Cerebellar nuclear complex (tissue), 1 donor: ENCODE measurements at places on chromosomes 6 and 20.

GRCh38 chr6:55974688-55975087 lies 99.3 kb upstream of the BMP5 start:
- DNase-seq, result no peak

DNA sequence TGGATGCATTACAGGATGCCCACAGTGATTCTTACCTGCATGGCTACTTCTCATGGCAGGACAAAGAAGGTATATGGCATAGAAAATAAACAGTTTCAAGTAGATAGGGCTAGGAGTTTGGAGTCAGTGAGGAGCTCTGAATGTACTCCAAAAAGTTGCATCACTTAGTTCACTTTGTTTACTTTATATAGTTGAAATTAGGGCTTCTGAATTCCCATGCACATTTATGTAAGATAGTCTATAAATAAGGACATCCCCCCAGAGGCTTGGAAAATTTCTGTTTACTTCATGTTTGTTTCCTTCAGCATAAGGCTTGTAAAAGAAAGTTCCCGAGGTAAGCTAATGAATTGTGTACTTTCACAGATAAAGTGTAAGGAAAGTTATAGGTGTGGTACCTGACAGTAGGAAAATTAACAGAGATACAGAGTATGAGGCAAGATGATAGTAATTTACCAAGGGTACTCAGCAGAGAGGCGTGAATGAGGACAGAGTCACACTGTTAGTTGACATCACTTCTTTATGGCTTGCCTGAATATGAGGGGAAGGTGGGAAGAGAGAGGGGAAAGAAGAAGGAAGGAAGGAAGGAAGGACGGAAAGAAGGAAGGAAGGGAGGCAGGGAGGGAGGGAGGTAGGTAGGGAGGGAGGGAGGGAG lies 51.1 kb downstream of the ADTRP start:
- no peak for DNase-seq

DNA sequence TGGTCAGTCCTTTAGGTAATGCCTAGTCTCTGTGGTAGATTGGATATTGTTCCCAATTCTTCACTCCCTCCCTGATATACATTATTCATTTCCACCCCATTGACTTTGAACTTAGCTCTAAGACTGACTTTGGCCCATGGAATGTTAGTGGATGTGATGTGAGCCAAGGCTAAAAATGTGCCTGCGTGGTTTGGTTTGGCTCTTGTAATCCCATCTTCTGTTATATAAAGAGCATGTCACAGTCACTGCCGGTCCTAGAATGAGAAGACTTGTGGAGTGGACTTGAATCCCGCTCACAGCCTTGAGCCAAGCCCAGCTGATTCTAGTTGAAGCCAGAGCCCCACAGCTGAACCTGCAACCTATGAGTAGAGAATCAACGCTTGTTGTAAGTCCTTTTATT lies 23.6 kb upstream of the DNAAF9 start:
- no peak for DNase-seq

GRCh38 chr20:31581391-31581790 lies 23.7 kb upstream of the ID1 start:
- no peak for DNase-seq

- DNase-seq, result no peak
These were observed 118.3 kb upstream of the ECI2 start for GRCh38 chr6:4253604-4254231.

DNA sequence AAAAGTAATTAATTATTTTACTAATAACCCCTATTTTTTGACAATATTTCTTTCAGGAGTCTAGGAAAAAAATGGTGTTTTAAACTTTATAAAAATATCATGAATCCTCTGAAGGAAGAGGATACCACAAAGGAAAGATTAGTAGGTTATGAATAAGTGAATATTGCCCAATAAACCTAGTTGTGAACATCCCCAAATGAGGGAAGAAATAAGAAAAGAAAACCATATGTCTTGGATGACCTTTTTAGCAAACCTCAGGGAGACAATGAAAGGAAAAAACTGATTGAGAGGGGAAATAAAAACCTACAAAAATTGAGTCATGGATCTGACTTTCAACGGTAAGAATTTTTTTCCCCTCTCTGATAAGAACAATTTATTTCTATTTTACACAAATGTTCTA lies 34.4 kb downstream of the TENT5A start:
- no peak for DNase-seq

DNA sequence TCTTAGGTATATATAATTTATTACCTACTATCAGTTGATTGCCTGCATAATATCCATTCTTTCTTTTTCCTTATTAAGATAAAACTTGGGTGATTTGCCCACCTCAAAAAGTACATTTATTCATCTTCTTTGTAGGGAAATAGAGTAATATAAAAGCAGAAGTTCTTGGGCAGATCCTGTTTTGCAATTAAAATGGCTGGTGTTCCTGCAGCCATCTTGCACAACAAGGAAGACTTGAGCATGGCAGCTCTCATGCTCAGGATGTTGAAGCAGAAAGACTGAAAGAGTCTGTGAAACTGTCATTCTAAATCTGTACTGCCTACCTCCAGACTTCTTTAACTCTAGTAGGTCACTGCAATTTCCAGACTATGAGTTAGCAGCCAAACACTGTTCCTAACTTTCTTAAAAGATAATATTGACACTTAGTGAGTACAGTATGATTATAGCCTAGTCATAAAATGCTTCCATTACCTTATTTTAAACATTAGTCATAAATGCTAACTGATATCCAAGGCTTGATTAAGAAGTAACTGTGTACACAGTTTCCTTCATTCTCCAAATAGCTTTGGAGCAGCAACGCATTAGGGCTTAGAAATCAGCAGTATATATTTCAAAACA lies 24.6 kb upstream of the HTR1B start:
- DNase-seq, result no peak

DNA sequence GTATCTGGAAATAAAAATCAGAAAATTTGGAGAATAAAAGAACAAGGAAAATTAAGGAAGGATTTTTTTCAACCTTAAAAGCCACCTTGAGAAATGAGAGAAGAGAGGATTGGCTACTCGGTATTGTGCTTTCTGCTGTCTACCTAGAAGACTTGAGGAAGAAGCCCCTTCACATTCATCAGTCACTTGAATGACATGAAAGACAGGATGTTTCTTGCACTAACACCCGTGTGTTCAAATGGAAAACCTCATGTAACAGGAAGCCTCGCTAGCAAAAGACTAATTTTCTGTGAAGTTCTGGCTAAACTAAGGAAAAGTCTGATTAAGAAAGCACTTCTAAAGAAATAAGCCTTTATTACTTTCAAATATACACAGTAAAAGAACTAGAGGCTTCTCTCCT lies 69.9 kb downstream of the OLIG3 start:
- no peak for DNase-seq

DNA sequence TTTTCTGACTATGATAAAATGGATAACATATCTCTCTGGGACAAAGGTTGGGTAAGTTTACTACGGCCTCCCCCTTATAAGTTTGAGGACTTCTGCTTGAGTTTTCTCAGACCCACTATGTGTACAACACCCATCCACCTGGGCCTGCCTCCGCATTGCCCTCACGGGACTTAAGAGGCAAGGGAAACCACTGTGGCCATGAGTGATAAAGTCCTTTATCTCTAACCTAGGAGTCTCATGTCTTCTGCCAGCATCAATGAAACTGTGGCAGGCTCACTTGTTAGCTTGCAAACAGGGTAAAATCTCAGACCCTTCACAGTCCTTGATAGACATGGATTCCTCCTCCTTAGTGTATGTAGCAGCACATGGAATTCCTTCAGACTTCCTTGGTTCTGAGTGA lies 173.4 kb upstream of the MYLIP start:
- no peak for DNase-seq

- no peak for DNase-seq
These were observed 96.8 kb upstream of the NFATC2 start for GRCh38 chr20:51639206-51639832.
